Diencephalon (tissue), 1 donor: ENCODE measurements at places on chromosomes 7 and 10. TPM values are rescaled to one million over a fixed set of nuclear protein-coding genes. Genes with fewer than 3 reads are reported as not detected.

Gene COBL
- 5.1 TPM for total RNA-seq

Gene ETV1
- 62.5 TPM for total RNA-seq

Gene SFMBT2
- total RNA-seq = 33.7 TPM

Gene RTKN2
- total RNA-seq = 10.6 TPM

Gene VAX1
- total RNA-seq = 4.6 TPM

Gene ASIC3
- 1.4 TPM for total RNA-seq

Gene PRLHR
- 1.2 TPM for total RNA-seq

Gene SLC26A5
- 0.46 TPM for total RNA-seq
